ENCODE measurements at places on chromosomes 7 and 10. TPM values are rescaled to one million over a fixed set of nuclear protein-coding genes. Genes with fewer than 3 reads are reported as not detected.

RUFY2 gene
- total RNA-seq, result 12.7 TPM

TSPAN15 gene
- total RNA-seq, result 29.0 TPM

KIAA1549 gene
- total RNA-seq, result 5.7 TPM

PTCD1 gene
- total RNA-seq, result 11.3 TPM

GIMAP1 gene
- total RNA-seq, result not detected

ARHGAP22 gene
- 0.52 TPM for total RNA-seq

PNLIP gene
- 0.13 TPM for total RNA-seq

PURB gene
- total RNA-seq, result 21.4 TPM

STRIP2 gene
- 1.4 TPM for total RNA-seq

DNA sequence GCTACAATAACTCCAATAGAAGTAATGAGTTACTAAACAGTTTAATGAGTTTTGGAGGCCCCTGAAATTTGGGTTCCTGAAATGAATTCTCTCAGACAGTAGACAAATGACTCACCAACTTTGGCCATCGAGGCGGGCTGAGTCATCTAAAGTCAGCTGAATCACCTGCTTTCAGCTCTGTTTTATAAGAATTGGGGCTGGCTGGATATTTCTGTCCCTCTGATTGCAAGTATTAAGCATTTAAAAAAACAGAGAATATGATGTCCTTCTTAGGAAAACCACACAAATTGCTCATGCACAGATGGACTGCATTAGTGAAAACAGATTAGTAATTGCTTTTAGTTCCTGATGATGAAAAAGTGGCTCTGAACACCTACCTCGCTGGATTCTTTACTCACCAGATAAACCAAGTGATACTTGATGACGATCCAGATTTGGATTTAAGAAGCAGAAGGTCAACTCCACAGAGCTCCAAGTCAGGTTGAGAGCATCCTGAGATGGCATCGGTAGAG lies 59.1 kb downstream of the ZNF365 start:
- peak; percentile 33 for DNase-seq

GRCh38 chr7:1740214-1740613 lies 70.1 kb downstream of the ELFN1 start:
- DNase-seq, result no peak

DNA sequence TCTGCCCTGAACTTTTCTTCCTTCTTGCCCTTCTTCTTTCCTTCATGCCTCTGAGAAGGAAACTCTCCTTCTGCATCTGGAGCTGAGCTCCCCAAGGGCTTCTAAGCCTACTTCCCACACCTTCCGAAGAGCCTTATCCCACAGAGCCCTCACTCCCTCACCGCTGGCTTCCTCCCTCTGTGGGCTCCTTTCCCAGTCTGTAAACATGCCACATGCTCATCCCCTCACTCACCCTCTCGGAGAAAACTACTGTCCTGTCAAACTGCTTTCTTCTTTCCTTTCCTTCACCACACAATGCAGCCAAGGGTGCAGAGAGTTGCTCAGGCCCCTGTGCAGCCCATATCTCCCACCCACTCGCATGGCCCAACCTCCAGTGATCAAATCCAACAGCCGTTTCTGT lies 18.1 kb downstream of the ANKRD16 start:
- DNase-seq, result no peak

GRCh38 chr7:111091593-111092358 lies 849 bp downstream of the LRRN3 start:
- no peak for DNase-seq

- no peak for DNase-seq
Observed at GRCh38 chr10:12513775-12514673, 164.7 kb downstream of the CAMK1D start.

DNA sequence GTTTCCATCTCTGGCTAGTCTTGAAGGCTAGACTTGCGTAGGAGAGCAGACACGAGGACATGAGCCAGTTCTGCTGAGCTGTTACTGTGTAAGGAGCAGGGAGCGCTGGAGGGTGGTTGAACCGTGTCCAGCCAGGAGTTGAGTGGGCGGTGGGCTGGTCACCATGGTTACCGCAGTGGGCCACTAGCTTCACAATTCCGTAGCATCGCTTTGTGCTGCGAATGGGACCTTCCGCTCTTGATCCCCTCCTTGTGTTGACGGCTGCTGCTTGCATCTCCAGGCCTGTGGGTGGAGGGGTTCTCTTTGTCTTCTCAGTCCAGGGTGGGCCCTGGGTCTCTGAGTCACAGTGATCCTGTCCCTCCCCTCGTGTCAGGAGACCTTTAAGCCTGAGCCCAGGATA lies 49.4 kb upstream of the OCM start:
- DNase-seq, result no peak

GRCh38 chr7:140534743-140535142 lies 55.4 kb upstream of the MKRN1 start:
- no peak for DNase-seq

DNA sequence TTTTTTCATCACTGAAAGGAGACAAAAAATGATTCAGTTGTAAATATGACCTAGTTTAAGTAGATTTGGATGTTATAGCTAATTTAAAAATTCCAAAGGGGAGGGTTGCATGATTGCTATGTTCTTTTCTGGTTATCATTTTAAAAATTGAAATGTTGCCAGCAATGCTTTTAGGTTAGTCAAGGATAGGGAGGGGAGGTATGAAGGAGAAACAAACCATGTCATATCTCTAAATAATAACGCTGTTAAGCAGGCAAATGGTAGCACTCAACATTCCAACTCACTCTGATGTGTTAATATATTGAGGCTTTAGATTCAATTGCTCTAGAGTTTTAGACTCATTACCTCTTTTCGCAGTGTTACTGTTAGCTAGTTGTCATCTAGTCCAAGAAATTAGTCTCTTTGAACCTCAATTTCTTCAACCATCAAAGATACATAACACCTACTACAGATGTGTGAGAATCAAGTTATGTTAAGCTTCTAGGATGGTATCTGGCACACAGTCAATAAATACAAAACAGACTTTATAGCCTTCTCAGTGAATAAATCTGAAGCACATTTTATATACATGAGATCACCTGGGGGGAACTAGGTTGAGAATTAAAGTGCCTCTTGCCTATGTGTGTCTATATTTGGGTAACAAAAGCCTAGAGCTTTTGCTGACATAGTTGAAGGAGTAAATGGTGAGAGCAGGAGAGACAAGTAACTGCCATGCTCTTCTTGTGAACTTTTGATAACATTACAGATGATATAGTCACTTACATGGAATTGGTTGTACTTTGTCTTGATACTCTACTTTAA lies 124.9 kb downstream of the CSTF2T start:
- DNase-seq, result no peak

GRCh38 chr10:46225597-46225996 lies 61.2 kb upstream of the ANTXRL start:
- no peak for DNase-seq

DNA sequence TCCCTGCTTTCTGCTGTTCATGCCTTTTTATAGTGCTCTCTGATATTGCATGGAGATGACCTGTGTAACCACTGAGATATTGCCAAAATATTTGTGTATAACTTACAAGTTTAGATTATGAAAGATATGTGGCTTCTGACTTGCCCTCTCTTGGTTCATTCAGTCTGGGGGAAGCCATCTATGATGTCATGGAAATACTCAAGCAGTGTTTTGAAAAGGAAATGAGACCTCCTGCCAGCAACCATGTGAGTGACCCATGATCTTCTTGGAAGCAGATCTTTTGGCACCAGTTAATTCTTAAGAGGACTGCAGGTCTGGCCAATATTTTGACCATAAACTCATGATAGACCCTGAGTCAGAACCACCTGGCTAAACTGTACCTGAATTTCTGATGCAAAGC lies 183.0 kb downstream of the THSD7A start:
- no peak for DNase-seq

DNA sequence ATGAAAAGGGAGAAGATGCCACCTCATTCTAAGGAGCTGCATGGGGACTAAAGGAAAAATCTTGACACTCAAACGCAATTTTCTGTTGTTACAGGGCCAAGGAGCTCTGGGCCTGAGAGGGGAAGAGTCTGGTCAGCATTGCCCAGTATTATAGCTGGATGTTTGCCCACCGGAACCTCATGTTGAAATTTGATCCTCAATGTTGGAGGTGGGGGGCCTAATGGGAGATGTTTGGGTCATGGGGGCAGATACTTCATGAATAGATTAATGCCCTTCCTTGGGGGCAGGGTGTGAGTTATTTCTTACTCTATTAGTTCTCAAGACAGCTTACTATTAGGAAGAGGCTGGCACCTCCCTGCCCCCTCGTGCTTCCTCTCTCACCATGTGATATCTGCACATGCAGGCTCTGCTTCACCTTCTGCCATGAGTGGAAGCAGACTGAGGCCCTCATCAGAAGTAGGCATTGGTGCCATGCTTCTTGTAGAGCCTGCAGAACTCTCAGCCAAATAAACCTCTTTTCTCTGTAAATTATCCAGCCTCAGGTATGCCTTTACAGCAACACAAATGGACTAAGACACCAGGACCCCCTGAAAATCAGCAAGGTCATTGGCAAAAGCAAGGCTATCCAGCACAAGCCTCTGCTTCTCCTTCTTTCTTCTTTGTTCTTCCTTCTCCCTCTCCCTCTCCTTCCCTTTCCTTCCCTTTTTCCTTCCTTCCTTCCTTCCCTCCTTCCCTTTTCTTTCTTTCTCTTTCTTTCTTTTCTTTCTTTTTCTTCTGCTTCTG lies 15.1 kb downstream of the GCK start:
- DNase-seq, result no peak

DNA sequence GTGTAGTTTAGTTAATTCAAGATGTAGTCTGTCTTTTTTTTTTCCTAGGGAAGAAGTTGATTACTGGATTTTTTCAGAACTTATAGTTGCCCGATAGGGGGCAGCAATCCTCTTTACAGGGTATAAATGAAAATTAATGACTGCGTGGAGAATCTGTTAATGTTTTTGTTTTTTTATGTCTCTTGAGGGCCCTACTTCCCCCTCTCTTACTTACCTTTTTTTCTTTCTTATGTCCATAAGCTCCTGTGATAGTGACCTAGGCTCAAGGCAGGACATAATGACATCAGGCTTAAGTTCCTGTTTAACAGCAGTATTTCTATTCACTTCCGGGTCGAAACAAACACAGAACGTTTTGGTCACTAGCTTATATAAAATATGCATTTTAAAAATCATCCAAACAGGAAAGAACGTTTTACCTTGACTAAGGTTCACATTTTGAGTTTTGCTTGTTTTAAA lies 18.8 kb downstream of the CDC123 start:
- DNase-seq, result peak; percentile 80

DNA sequence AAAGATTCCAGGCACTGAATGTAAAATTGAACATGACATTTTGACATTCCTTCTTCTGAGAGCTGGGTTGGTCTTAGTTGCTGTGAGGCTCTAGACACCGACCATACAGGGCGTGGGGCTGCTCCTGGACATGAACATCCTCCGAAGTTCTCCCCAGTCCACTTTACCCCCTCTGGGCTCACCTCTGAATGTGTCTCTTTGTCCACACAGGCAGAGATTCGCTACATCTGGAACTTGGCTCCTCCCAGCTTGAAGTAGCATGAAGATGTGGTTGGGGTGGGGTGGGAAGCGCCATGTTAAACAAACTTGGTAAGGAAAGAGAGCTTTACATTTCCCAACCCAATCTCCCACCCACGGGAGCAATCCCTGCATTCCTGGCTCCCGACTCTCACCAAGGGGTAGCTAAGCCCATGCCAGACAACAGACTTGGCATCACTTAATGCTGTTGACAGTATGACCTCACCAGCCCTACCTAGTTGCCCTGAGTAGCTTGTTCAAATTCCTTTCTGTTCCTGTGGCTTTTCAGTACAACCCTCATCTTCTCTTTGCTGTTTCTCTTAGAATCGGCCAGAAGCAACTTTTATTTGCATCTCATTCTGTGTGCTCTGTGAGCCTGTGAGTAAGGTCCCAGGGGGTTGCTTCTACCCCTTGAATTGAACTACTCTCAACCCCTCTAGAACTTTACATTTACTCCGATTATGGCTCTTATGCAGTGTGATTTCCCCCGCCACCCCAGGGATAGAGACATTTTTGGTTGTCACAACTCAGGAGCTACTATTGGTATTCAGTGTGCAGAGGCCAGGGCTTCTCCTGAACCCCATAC lies 211.4 kb downstream of the SEC23IP start:
- no peak for DNase-seq

DNA sequence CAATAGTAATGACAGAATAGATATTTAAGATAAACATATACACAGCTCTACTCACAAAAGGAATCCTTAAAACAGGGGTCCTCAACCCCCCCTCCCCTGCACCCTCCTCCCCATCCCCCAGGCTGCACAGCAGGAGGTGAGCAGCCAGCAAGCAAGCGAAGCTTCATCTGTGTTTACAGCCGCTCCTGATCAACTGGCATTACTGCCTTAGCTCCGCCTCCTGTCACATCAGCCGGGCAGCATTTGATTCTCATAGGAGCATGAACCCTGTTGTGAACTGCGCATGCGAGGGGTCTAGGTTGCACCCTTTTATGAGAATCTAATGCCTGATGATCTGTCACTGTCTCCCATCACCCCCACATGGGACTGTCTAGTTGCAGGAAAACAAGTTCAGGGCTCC lies 65.5 kb downstream of the SMURF1 start:
- no peak for DNase-seq

DNA sequence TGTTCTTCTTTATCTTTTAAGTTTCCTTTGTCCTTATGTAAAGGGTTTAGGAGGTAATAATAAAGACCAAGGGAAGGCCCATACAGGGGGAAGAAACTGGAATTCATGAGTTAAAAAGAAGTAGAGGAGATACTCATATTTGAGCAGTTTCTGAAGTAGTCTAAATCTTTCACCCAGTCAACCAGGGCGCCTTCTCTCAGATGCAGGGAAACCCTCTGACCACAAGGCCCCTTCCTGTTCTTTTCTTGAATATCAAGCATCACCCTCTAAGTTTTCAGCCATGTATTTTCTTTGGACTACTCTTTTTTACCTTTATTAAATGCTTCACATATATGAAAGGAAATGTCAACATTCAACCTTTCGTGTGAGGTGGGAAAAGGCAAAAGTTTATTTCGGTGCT lies 630.8 kb downstream of the SUGCT start:
- no peak for DNase-seq

- peak; percentile 67 for DNase-seq
Observed at GRCh38 chr10:77638321-77639101, 903 bp upstream of the KCNMA1 start.

DNA sequence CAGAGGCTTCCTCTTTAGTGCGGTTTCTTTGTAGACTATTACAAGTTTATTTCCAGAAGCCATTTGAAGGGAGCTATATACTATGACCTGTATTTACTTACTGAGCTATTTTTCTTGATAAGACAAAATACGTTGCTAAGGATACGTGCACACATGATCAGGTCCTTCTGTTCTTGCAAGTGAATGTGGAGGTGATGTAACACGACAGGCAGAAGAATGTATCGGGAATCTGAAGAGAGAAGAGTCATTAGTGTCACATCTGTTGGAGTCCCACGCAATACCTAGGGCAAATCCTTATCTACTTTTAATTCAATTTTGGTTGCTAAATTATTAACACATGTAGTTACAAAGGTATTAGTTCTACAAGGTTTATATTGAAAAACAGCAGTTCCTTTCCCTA lies 284.6 kb upstream of the IMMP2L start:
- peak; percentile 59 for DNase-seq

Data from hepatocyte (in vitro differentiated cells).